ENCODE measurements at places on chromosomes 12 and 14. TPM values are rescaled to one million over a fixed set of nuclear protein-coding genes. Genes with fewer than 3 reads are reported as not detected.

Gene EPYC
- not detected for total RNA-seq

Gene NELL2
- total RNA-seq: 62.5 TPM

Gene HOXC9
- total RNA-seq: not detected

Gene CARMIL3
- 0.31 TPM for total RNA-seq

Gene EIF2S3B
- 0.45 TPM for total RNA-seq

Gene FAM186B
- total RNA-seq: 0.37 TPM

Gene KCNC2
- total RNA-seq: not detected

Gene SYNDIG1L
- total RNA-seq: not detected

Gene KRT78
- total RNA-seq: not detected

Gene NRDE2
- total RNA-seq: 21.5 TPM

Gene LRCOL1
- not detected for total RNA-seq

Gene EPS8
- 1.5 TPM for total RNA-seq

Gene KLRK1
- total RNA-seq: 0.78 TPM

GRCh38 chr12:120854804-120855203 lies 49.4 kb downstream of the SPPL3 start:
- H3K4me3 ChIP-seq: peak overlapping the region; percentile 36
- DNase-seq: no peak
- H3K27ac ChIP-seq: no peak overlapping the region
- peaks cover 6% of the 10 kb centered on the region for H3K36me3 ChIP-seq
- H3K27me3 ChIP-seq: no peaks in the 10 kb centered on the region

DNA sequence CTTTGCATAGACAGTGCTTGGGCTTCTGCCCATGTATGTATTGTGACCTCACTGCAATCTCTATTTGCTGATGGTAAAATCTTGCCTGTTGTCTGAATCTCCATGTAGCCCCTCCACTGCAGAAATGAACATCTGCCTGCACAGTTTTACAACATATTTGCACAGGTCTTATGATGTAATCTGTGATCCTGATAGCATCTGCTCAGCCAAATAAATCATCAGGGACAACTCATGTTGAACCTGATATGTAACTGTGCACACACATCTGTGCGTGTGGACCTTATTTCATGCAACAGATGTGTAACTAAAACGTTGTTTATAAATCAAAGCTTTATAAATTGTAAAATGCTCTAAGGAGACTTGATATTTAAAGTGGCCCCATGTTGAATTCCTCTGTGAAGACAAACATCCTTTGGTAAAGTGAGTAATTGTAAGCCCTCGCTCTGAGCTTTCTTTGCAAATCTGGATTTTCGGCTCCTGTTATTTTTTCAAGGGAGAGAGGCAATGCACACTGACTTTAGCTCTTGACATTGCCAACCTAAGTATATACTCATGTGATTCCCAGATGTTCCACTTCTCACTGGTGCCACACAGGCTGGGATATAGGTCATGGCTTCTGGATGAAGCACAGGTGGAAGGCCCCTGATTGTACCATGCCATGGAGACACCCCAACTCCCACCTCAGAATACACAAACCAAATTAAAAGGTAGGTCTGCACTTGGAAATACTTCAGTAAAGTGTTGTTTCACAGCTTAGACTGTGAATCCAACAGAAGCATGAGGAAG lies 371.3 kb downstream of the GRIN2B start:
- H3K4me3 ChIP-seq: no peak overlapping the region
- H3K27me3 ChIP-seq: peaks cover 11% of the 10 kb centered on the region
- H3K27ac ChIP-seq: no peak overlapping the region
- no peaks in the 10 kb centered on the region for H3K36me3 ChIP-seq

- no peaks in the 10 kb centered on the region for H3K4me1 ChIP-seq
- no peak overlapping the region for H3K4me3 ChIP-seq
Observed at GRCh38 chr12:63068857-63069442, 82.1 kb downstream of the AVPR1A start.

GRCh38 chr14:101071493-101071906 lies 168.0 kb upstream of the RTL1 start:
- DNase-seq: no peak
- H3K36me3 ChIP-seq: peaks cover under 1% of the 10 kb centered on the region
- H3K4me3 ChIP-seq: no peak overlapping the region
- peaks cover 48% of the 10 kb centered on the region for H3K27me3 ChIP-seq
- H3K27ac ChIP-seq: no peak overlapping the region
- H3K4me1 ChIP-seq: no peaks in the 10 kb centered on the region

- no peaks in the 10 kb centered on the region for H3K27me3 ChIP-seq
- H3K4me1 ChIP-seq: peaks cover 17% of the 10 kb centered on the region
- H3K4me3 ChIP-seq: no peak overlapping the region
- DNase-seq: no peak
- H3K27ac ChIP-seq: peak overlapping the region; percentile 87
- H3K36me3 ChIP-seq: peaks cover 8% of the 10 kb centered on the region
Observed at GRCh38 chr12:29317556-29318363, 63.2 kb downstream of the ERGIC2 start.

GRCh38 chr12:67280088-67280487 lies 10.9 kb downstream of the CAND1 start:
- peaks cover 49% of the 10 kb centered on the region for H3K4me1 ChIP-seq
- no peak for DNase-seq

GRCh38 chr12:11822081-11822834 lies 172.8 kb downstream of the ETV6 start:
- peak; percentile 40 for DNase-seq
- no peaks in the 10 kb centered on the region for H3K27me3 ChIP-seq

DNA sequence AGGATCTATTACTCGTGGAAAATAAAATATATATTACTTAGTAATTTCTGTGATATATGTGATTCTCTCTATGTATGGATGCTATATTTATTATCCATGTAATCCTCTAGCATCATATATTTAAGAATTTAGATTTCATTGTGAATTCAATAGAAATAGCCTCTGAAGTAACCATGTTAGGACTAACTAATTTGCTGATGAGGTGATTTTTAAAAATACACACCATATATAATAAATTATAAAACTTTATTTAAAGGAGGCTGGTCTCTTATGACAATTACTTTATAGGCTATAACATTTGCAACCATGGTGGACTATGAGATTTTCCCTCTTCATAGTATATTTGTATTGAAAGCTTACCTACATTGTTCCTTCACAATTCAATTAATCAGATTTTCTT lies 424.9 kb upstream of the MGAT4C start:
- H3K27me3 ChIP-seq: no peaks in the 10 kb centered on the region
- H3K4me3 ChIP-seq: no peak overlapping the region
- no peak for DNase-seq
- no peaks in the 10 kb centered on the region for H3K4me1 ChIP-seq

DNA sequence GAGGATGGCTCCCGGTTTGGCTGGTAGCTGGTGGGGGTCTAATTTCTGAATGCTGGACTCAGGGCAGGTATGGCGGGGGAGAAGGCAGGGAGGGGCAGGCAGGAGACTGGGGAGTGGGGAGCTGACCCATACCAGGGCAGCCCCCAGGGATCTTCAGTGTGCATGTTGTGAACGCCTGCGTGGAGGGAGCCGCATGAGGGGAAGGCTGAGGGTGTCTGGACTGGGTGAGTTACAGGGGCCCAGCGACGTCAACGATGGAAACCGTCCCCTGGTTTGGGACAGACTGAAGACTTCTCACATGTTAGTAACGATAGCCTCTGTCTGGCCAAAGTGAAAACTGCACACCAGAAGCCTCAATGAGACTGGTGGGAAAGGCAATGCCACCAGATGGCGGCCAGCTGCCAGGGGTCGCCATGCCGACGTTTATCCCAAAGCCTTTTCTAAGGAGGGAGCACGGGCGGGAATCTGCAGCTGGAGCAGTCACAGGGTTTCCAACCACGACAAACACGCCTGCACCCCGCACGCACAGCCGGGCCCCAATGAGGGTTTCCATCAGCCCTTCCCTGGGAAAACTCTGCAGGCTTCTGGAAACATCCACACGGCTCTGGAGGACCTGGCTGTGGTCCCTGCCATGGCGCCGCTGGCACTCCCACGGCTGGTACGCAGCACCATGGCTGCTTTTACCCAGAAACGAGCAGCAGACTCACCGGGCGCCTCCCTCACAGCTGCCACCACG lies 14.0 kb downstream of the PGAM5 start:
- no peak overlapping the region for H3K27ac ChIP-seq
- peaks cover 3% of the 10 kb centered on the region for H3K36me3 ChIP-seq
- peaks cover 5% of the 10 kb centered on the region for H3K4me1 ChIP-seq
- no peak for DNase-seq

DNA sequence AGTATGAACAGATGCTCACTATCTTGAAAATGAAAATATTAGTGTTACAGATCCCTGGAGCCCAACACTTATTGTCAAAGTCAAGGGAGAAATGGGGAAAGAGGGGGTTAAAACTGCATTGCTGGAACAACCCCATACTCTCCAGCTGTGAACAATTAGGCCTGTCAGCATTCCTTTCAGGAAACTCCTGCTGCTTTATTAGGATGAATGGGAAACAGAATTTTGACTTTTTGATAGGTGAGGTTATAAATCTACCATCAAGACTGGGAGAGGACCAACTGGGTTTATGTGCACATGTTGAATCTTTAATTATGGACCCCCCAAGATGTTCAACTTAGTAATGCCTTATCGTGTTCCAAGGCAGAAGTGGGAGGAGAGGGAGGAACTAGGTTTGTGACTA lies 85.0 kb downstream of the TMTC1 start:
- no peaks in the 10 kb centered on the region for H3K4me1 ChIP-seq
- no peaks in the 10 kb centered on the region for H3K27me3 ChIP-seq
- H3K4me3 ChIP-seq: no peak overlapping the region
- no peak for DNase-seq
- no peaks in the 10 kb centered on the region for H3K36me3 ChIP-seq

GRCh38 chr12:123948796-123949769 lies 23.5 kb downstream of the CCDC92 start:
- DNase-seq: no peak
- H3K4me1 ChIP-seq: peaks cover 14% of the 10 kb centered on the region
- H3K27ac ChIP-seq: no peak overlapping the region
- no peaks in the 10 kb centered on the region for H3K27me3 ChIP-seq
- peaks cover 2% of the 10 kb centered on the region for H3K36me3 ChIP-seq
- H3K4me3 ChIP-seq: no peak overlapping the region

- no peak overlapping the region for H3K27ac ChIP-seq
- H3K27me3 ChIP-seq: no peaks in the 10 kb centered on the region
- H3K4me3 ChIP-seq: no peak overlapping the region
- H3K36me3 ChIP-seq: no peaks in the 10 kb centered on the region
- no peaks in the 10 kb centered on the region for H3K4me1 ChIP-seq
Observed at GRCh38 chr14:39733741-39734140, 301.5 kb upstream of the FBXO33 start.

GRCh38 chr12:60278209-60278608 lies 682.4 kb downstream of the SLC16A7 start:
- no peaks in the 10 kb centered on the region for H3K27me3 ChIP-seq

DNA sequence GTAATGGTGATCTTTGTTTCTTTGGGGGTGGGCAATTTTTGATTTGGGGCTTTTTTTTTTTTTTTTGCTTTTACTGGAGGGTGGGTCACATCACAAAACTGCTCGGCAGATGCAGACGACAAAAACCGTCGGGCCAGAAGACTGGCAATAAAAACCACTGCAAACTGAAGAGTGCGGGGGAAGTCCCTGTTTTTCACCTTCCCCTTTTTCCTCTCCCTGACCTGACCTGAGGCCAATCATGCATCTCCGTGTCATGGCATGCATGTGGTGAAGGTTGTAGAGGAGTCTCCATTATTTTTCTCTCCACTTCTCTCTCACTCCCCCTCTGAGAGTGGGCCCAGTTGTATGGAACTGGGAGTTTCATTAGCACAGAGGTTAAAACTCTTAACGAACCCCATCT lies 57.5 kb downstream of the AP5M1 start:
- H3K27ac ChIP-seq: no peak overlapping the region
- no peaks in the 10 kb centered on the region for H3K36me3 ChIP-seq
- H3K27me3 ChIP-seq: peaks cover 12% of the 10 kb centered on the region
- H3K4me1 ChIP-seq: no peaks in the 10 kb centered on the region
- DNase-seq: no peak

DNA sequence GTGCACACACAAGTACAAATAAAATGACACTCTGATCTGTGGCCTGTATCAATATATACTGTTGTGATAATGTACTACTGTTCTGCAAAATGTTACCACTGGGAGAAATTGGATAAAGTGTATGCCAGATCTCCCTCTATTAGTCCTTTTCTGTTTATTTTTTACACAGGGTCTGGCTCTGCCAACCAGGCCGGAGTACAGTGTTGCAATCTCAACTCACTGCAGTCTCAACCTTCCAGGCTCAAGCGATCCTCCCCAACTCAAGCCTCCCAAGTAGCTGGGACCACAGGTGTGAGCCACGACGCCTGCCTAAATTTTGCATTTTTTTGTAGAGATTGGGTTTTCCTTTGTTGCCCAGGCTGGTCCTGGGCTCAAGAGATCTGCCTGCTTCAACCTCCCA lies 1.9 kb downstream of the NT5DC3 start:
- H3K27me3 ChIP-seq: no peaks in the 10 kb centered on the region
- H3K4me1 ChIP-seq: peaks cover 14% of the 10 kb centered on the region
- no peaks in the 10 kb centered on the region for H3K36me3 ChIP-seq
- H3K4me3 ChIP-seq: no peak overlapping the region

GRCh38 chr14:79093531-79093930 lies 923.4 kb downstream of the NRXN3 start:
- no peak overlapping the region for H3K4me3 ChIP-seq
- no peaks in the 10 kb centered on the region for H3K36me3 ChIP-seq
- no peak for DNase-seq
- H3K4me1 ChIP-seq: no peaks in the 10 kb centered on the region
- H3K27ac ChIP-seq: no peak overlapping the region

GRCh38 chr12:26319511-26319910 lies 124.1 kb downstream of the SSPN start:
- no peaks in the 10 kb centered on the region for H3K4me1 ChIP-seq
- DNase-seq: no peak
- no peaks in the 10 kb centered on the region for H3K27me3 ChIP-seq
- no peak overlapping the region for H3K4me3 ChIP-seq
- no peak overlapping the region for H3K27ac ChIP-seq
